Endothelial cell (in vitro differentiated cells): ENCODE measurements at places on chromosomes 16 and 17. TPM values are rescaled to one million over a fixed set of nuclear protein-coding genes. Genes with fewer than 3 reads are reported as not detected.
A peak's percentile ranks its signal among the peaks of the same experiment; 100 is the strongest.

The FBXW10 gene
- total RNA-seq: not detected

GRCh38 chr16:4506450-4506849, 30.3 kb downstream of the HMOX2 start:
- DNase-seq: peak; percentile 44

The ELMO3 gene
- total RNA-seq: 25.3 TPM

DNA sequence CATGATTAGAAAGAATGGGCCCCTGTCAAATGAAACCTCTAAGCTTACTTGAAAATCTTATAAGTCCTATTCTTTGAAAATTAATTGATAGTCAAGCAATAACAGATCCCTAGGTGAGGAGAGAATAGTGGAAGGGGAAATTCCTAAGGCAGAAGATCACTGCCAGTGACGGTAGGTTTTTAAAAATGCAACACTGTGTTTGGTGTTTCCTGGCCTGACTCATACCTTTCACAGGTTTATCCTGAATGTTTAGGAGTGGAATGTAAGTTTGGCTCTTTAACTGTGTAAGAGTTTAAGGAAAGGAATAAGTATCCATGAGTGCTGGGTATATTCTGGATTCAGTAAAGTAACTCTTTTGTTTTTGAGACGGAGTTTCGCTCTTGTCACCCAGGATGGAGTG, 23.8 kb downstream of the HAPSTR1 start:
- no peak for DNase-seq

- no peak for DNase-seq
These were observed 2.8 kb downstream of the GRB7 start for GRCh38 chr17:39740357-39741111.

The MYH2 gene
- 0.69 TPM for total RNA-seq

The TK1 gene
- total RNA-seq: 23.8 TPM

GRCh38 chr17:75601057-75601987, 13.7 kb downstream of the MYO15B start:
- DNase-seq: peak; percentile 70

GRCh38 chr16:60727851-60728250, 1308.4 kb downstream of the CDH8 start:
- DNase-seq: no peak
